ENCODE measurements at places on chromosomes 3 and 15.

- peak; percentile 43 for DNase-seq
Measured at GRCh38 chr3:71416876-71417275, 166.7 kb downstream of the FOXP1 start.

DNA sequence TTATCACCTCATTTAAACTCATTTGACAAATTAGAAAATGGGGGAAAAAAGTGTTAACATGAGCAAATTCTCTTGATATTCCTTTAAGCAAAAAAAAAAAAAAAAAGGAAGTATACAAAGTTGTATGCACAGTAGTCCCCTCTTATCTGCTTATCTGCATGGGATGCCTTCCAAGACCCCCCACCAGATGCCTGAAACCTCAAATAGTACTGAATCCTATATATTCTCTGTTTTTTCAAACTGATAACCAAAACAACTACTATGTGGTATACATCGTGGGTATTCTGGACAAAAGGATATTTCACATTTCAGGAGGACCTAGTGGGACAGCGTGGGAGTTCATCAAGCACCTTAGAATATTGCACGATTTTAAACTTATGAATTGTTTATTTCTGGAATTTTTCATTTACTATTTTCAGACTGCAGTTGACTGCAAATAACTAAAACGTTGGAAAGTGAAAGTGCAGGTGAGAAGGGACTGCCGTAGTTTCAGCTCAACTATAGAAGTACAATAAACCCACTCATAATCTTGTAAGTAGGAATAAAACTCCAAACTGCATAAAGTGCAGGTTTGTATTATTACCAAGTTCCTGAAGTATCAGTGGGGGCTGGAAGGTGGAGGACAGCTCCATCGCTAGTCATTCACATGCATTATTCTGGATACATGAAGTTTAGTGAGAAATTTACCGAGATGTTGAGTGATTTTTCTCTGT, 43.6 kb upstream of the PLCL2 start:
- DNase-seq, result no peak

DNA sequence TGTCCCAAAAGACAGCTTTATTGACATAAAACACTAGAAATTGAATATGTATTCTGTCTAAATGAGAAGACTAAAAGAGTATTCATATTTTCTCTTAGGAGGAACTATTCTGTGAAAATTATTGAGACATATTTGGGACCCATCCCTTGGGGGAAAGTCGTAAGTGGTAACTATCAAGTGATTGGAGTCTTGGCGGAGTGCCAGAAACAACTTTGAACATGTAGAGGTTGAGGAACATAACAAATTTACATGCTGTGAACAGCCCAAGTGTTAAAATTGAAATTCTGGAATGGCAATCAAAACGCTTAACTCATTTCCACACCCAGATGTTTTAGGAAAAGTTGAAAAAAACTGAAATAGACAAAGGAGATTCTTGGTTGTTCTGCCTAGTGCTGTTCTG, 1034.6 kb downstream of the NSUN3 start:
- DNase-seq, result no peak

DNA sequence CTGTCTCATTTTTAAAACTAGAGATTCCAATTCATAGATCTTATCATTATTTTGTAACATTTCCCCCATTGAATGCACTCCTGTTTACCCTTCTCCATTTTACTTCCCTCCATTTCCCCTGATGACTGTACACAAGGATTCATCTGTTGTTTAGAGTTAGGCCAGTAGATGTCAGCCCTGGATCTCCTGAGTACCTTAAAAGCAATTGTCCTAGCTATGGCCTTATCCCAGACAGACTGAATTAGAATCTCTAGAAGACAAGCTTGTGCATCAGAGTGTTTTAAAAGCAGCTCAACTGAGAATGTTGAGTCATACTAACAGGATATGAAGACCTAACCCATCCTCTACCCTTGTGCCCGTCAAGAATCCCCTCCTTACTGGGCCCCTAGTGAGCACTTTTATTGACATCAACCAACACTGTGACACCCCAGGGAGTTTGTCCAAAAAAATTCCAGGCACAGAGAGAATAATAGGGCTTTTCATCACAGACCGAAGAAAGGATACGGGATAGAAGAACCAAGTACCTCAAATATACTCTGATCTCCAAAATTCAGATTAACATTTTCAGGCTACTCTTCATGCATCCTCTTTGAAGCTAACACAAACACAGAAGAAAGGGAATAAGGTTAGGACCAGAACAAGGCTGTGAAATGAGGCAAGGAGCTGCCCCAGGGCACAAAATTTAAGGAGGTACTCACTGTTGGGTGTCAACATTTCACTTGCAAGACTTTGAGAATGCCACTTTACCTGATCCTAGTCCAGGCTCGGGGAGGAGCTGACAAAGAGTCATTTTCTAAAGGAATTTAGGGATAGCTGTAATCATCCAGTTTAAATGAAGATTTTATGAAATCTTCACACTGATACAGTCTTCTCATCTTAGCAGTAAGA, 17.1 kb downstream of the ZBED2 start:
- DNase-seq, result peak; percentile 25

- DNase-seq, result peak; percentile 73
Measured at GRCh38 chr15:82298520-82298919, 35.9 kb downstream of the SAXO2 start.

GRCh38 chr15:87575896-87576473, 680.6 kb downstream of the NTRK3 start:
- DNase-seq, result no peak

DNA sequence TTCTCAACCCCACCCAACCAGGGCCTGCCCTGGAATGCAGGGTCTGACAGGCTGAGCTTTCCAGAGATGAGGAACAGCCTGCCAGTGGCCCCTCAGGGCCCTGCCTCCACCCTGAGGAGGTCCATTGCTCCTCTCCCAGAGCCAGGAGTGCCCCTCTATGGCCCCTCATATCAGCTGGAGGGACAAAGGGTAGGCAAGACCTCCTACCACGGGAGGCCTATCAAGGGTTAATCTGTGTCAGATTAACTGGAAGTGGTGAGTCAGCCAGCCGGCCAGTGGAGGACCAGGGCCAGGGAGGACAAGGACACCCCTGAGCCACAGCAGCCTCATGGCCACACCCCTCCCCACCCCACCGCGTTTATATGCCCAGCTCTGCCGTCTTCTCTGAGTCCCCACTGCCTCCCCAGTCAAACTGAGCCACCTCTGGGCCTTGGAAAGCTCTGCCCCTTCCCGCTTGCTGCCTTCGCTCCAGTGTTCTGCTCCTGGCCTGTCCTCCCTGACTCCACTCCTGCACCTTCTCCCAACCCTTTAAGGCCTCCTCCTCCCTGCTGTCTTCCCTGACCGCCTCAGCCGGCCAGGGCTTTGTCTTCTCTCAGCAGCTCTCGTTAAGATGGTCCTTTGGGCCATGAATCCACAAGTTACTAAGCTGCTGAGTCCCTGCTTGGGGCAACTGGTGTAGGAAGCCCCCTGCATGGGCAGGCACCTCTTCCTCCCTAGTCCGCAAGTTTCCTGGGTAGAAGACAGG, 6.5 kb downstream of the CCDC33 start:
- no peak for DNase-seq

- no peak for DNase-seq
Measured at GRCh38 chr3:54188176-54188791, 65.9 kb downstream of the CACNA2D3 start.

DNA sequence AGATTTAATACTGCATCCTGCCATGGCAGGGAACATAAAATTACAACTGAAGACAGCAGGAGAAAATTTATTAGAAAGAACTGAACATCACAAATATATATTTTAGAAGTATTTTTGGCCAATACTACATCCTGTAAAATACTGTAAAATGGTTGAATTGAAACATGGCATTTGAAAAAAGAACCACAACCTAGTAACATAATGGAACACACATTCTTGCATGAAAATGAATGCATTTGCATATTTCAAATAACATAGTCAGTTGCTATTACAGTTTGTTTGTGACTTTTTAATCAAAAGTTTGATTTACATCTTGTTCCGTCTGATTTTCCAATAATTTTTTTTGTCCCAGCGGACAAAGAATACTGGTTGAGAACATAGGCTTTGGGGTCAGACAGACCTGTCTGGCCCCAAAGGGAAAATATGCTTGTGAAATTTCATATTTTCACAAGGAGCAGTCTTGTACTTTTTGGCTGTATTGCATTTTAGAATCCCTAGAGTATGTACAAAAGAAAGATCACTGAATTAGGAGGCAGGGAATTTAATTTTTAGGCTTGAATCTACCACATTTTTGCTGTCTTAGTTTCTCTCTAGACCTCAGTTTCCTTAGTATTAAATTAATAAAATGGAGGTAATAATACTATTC, 268.8 kb downstream of the ADAMTSL3 start:
- DNase-seq, result no peak

GRCh38 chr15:86155551-86155950, 75.9 kb downstream of the AGBL1 start:
- no peak for DNase-seq

- no peak for DNase-seq
Measured at GRCh38 chr3:7194071-7194835, 333.3 kb downstream of the GRM7 start.

DNA sequence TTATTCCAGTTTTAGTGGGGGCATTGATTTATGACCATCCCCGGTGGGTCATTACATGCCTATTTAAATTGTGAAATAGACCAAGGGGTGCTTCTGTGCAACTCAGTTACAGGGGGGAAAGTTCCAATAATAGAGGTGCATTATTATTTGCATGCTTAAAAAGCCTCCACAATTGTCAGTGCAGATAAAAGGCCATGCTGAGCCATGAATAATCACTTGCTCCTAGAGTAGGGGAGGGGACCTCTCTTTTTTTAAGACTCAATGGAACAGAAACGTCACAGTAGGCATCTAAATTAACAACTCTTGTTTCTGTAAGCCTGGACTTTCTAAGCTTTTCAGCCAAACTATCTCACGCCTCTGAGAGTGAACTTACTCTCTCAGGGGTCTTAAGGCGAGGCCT, 66.5 kb upstream of the CMTM7 start:
- DNase-seq, result no peak

GRCh38 chr3:61664105-61664482, 102.7 kb downstream of the PTPRG start:
- no peak for DNase-seq

- no peak for DNase-seq
Measured at GRCh38 chr3:115999001-115999585, 375.8 kb downstream of the GAP43 start.

GRCh38 chr3:174199696-174200095, 659.4 kb upstream of the NAALADL2 start:
- no peak for DNase-seq

DNA sequence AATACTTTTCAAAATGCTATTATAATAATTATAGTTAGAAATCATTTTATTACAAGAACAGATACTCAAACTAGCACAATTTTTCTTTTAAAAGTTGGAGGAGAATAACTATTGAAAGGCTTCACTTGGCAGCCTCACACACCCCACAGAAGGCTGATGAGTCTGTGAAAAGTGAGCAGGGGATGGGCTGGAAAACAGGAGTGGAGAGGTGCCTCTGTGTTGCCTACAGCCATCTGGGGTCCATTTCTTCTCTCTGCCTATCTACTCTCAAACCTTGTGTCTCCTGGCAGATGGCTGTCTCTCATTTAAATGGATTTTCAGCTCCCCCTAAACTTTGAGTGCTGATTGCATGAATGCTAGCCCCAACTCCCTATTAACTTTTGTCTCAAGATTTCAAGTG, 230.8 kb downstream of the CLSTN2 start:
- no peak for DNase-seq

DNA sequence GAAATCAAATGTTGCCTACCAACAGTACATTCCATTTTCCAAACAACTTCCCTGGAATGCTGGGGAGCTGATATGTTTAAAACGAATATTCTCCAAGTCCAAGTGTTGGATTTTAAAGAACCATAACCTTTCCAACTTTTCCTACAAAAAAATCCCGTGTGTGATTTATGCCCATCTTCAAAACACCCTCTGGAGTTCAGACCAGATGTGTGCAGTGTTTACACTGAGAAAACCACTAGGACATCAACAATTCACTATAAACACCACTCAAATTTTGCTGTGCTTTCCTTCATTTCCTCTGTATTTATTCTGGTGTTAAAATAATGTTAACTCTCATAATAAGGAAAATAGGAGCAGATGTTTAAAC, 2.4 kb downstream of the VGLL4 start:
- no peak for DNase-seq

GRCh38 chr3:159751752-159752151, 236.9 kb upstream of the IL12A start:
- no peak for DNase-seq
